ENCODE measurements at places on chromosomes 5 and 9.
A peak's percentile ranks its signal among the peaks of the same experiment; 100 is the strongest.

- DNase-seq, result no peak
Observed at GRCh38 chr5:149796030-149796429, 65.9 kb downstream of the PPARGC1B start.

GRCh38 chr5:164060786-164061355 lies 555.5 kb downstream of the MAT2B start:
- no peak for DNase-seq

GRCh38 chr9:78791779-78792178 lies 494.9 kb downstream of the PSAT1 start:
- no peak for DNase-seq

- DNase-seq, result no peak
Observed at GRCh38 chr9:99718631-99719030, 103.1 kb upstream of the NR4A3 start.

- DNase-seq, result no peak
Observed at GRCh38 chr9:85339338-85339737, 402.4 kb downstream of the AGTPBP1 start.

DNA sequence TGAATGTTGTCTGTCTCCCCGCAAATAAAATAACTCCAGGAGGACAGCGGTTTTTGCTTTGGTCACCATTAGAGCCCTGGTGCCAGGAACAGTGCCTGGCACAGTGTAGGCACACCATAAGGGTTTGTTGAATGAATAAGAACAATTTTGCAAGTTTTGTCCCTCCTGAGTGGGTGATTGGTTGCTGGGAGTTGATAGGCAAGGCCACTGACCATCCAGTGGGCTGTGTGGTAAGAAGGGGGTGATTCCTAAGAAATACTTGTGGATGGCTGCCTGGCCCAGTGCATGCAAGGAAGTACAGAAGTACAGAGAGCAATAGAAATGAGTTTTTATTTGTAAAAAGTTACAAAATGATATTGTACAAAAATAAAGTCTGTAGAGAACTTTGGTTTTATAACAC lies 27.5 kb downstream of the GDNF start:
- DNase-seq, result no peak

DNA sequence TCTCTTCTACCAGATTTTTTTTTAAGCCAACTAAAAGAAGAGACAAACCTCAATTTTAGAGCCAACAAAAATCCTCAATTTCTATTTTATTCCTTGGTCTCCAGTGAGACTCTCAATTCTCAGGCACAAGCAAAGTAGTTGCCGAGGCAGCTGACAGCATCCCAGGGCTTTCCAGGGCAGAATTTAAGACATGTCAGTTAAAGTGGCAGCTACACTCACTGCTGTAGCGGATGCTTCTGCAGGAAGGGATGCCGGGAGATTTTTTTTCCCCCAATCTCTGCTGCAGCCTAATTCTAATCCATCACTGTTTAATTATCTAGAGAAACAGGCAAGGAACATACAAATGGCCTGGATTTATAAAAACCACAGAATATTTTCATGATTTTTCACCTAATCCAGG lies 57.0 kb downstream of the TTC39B start:
- DNase-seq, result peak; percentile 31

GRCh38 chr5:111746791-111747190 lies 10.2 kb downstream of the NREP start:
- DNase-seq, result no peak

DNA sequence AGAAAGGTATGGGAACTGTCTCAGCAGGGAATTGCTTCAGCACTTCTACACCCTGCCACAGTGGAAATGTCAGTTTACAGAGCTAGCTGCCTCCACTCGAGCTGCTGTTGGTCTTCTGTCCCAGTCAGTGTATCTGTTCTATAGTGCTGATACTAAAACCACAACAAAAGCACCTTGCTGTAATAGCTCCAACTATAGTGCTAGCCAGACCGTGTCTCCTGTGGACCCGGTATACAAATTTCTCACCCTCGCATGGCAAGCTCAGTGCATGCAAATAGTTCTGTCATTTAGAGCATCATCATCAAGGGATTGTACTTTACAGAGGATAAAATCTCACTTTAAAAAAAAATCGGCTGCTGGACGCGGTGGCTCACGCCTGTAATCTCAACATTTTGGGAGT lies 51.5 kb upstream of the IQGAP2 start:
- no peak for DNase-seq

- DNase-seq, result no peak
Observed at GRCh38 chr5:159913048-159913447, 3.2 kb upstream of the ADRA1B start.

GRCh38 chr9:83185488-83186154 lies 122.7 kb upstream of the RASEF start:
- no peak for DNase-seq

GRCh38 chr9:38004809-38005560 lies 64.0 kb downstream of the SHB start:
- no peak for DNase-seq

- no peak for DNase-seq
Observed at GRCh38 chr5:109450129-109450877, 40.5 kb upstream of the PJA2 start.

Data from nucleus accumbens (tissue), 56 donors.